ENCODE measurements at places on chromosomes 5 and 9.

DNA sequence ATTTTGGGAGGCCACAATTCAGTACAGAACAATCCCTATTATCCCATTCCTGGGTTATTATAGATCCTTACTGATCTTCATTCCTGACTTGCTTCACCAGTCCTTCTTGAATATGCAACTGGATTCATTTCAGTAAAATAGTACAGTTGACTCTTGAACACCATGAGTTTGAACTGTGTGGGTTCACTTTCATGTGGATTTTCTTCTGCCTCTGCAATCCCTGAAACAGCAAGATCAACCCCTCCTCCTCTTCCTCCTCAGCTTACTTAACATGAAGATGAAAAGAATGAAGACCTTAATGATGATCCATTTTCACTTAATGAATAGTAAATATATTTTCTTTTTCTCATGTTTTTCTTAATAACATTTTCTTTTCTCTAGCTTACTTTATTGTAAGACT lies 8.3 kb upstream of the PDE8B start:
- DNase-seq: no peak

DNA sequence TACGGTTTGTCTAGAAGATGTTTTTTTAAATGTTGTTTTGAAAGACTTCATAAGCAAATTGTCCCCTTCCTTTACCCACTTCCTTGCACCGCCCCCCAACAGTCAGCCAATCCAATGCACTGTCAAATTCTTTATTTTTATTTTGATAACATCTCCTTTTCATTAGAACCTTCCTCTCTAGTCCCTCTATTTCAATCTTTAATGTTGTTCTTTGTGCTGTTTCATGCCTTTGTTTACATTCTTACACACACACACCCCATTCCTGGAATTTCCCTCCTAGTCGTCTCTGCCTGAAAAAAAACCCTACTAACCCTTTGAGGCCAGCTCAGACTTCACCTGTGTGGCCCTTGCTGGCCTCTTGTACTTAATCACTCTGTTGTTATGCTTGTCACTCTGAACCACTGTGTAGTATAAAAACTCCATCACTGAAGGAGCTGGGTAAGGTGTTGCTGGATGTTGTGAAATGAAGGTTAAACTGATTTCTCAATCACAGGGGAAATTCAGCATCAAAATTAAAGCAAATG lies 133.4 kb downstream of the UGCG start:
- DNase-seq: no peak

- DNase-seq: peak; percentile 89
Observed at GRCh38 chr9:127897193-127897692, 2.2 kb downstream of the ST6GALNAC6 start.

DNA sequence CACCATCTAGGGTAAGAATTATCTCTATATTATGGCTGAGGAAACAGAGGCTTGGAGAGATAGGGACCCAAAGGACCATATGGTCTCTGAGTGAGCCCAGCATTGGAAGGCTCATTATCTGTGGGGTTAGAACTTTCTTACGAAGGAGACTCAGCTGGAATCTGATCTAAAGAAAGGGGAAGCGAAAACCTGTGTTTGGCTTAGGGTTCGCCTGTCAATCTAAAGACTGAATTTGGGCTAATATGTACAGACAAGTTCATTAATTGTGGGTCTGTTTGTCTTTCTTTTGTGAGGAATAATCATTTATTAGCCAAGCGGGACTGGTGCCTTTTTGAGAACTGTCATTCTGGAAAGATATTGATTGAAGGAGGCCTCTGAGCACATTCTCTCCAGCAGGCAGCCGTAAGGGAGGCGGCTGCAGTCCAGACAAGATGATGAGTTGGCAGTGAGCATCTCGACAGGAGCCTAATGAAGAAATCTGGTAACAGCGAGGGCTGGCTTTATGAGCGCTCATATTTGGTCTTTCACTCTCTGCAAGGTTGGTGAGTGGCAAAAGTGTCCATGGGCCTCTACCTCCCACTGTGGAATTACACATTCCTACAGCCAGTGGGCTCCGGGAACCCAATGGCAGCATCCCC lies 104.2 kb upstream of the GPR151 start:
- peak; percentile 18 for DNase-seq

DNA sequence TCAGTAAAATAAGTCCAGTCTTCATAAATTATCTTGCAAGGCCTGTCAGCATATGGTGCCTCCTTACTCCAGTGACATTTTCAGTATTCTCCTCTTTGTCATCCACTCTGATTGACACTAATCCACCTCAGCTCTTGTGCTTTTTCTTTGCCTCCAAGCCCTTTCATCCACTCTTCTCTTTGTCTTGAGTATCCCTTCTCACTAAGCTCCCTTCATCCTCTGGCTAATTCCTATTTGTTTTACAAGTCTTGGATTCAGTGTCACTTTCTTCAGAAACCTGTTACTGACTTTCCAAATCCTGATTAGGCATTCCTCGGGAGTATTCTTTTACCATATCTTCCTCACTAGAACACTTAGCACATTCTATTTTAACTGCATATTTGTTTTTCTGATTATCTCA lies 100.6 kb upstream of the VCAN start:
- no peak for DNase-seq

- DNase-seq: no peak
Observed at GRCh38 chr9:88716596-88717290, 181.8 kb downstream of the NXNL2 start.

- no peak for DNase-seq
Observed at GRCh38 chr9:37880916-37881479, 22.9 kb downstream of the SLC25A51 start.

GRCh38 chr5:139854029-139854605 lies 58.5 kb downstream of the PSD2 start:
- DNase-seq: no peak

DNA sequence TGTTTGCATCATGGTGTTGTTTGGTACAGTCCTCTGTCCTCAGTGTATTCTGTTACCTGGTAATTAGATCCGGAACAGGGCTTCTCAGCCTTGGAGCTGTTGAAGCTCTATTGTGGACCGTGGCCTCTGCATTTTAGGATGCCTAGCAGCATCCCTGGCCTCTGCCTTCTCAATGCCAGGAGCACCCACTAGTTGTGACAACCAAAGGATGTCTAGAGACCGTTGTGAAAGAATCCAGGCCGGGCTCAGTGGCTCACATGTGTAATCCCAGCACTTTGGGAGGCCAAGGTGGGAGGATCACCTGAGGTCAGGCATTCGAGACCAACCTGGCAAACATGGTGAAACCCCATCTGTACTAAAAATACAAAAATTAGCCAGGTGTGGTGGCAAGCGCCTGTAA lies 159.6 kb downstream of the CACNA1B start:
- DNase-seq: no peak

DNA sequence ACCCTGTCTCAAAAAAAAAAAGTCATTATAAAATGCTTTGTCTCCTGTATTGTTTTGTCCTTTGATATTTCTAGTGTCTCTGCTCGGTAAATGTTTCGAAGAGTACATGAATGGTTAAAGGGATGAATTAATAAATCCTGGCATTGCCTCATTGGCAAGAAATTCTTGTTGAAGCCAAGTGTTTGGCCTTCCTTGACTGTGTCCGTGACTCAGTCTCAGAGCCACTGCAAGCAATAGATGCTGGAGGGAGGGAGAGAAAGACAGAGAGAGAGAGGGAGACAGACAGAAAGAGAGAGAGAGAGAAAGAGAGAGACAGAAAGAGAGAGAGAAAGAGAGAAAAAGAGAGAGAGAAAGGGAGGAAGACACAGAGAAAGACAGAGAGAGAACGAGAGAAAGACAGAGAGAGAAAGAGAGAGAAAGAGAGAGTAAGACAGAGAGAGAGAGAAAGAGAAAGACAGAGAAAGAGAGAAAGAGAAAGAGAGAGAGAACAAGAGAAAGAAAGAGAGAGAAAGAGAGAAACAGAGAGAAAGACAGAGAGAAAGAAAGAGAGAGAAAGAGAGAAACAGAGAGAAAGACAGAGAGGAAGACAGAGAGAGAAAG lies 72.5 kb upstream of the RXRA start:
- DNase-seq: no peak

DNA sequence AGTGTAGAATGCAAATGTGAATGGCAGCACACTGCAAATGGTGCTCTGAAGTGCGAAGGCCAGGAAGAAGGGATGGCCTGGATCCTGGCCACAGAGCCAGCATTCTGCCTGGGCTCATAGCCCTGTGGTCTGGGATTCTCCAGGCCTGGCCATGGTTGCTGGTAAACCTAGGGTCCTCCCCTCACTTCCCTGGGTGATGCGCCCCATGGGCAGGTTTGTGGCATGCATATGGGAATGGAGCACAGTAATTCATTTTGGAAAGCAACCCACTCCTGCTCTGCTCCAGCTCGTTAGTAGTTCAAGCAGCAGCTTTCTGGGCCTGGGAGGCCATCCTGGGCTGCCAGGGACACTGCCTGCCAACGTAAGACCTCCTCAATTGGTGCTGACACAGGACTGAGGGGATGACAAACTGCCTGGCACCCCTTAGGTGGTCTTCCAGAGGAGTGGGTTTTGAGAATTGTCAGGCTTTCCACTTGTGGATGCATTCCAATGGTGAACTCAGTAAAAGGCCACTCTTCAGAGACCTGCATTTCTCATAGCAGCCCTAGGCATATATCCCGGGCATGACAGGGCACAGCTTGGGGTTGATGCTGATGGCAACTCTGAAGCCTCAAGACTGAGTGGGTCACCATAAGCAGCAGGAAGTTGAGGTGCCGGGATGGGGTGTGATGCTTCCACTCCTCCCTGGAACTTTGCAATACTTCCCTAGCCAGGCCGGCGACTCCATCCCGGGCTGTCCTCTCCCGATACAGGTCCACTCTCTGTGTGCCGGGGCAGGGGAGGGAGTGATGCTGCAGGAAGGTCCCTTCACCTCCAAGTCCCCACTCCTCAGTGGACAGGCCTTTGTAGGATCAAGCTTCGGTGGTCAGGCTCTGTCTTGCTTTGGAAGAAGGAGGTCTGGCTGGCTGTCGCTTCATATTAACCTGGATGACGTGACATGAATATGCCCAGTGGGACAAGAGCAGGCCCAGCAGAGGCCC lies 1.2 kb upstream of the SLC25A48 start:
- no peak for DNase-seq

- DNase-seq: no peak
Observed at GRCh38 chr9:118674942-118675341, 694.3 kb downstream of the BRINP1 start.

GRCh38 chr5:122351416-122352157 lies 39.5 kb downstream of the SNCAIP start:
- DNase-seq: no peak

- no peak for DNase-seq
Observed at GRCh38 chr9:29211580-29212396, 1638.5 kb upstream of the C9orf72 start.

GRCh38 chr9:136539427-136540421 lies 6.1 kb downstream of the NOTCH1 start:
- peak; percentile 92 for DNase-seq

DNA sequence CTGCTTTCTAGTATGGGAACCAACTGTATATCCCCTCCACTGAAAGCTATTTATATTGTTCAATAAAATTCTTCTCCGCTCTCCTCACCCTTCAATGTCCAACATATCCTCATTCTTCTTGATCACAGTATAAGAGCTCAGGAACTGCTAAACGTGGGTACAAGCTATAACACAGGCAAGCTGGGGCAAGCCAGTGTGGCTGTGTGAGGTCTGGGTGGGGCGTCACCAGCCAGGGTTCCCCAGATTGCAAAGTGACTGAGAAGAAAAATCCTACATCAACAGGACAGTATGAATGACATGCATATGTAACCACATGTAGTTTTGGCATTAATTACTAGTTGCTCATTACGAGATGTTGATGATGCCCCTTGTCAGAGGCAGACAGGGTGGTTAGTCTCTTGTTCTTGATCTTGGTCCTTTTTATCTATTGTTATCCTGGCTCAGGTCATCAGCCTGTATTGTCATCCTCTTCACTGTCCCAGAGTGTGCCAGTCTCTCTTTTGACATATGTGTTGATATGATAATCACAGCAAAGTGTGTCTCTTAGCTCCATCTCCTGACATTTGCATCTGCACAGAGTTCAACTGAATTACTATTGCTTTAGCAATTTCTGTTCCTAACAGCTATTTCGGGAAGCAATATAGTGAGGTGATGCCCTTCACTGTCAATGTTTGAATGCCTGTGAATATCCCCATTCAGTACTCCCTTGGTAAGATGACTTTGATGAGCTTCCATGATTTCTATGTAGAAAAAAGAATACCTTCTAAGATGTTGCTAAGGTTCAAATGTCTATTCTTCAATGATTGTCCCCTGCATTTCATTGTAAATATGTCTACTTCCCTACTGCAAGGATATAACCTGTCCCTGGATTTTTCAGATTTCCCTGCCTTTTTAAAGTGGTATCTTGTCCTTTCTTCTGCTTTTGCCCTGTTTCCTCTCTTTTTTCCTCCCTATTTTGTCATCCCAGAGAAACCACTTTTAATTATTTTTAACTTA lies 140.3 kb downstream of the MAT2B start:
- no peak for DNase-seq

- DNase-seq: no peak
Observed at GRCh38 chr5:173229966-173230689, 4.9 kb downstream of the NKX2-5 start.

- no peak for DNase-seq
Observed at GRCh38 chr5:9878206-9878605, 248.1 kb upstream of the TAS2R1 start.

DNA sequence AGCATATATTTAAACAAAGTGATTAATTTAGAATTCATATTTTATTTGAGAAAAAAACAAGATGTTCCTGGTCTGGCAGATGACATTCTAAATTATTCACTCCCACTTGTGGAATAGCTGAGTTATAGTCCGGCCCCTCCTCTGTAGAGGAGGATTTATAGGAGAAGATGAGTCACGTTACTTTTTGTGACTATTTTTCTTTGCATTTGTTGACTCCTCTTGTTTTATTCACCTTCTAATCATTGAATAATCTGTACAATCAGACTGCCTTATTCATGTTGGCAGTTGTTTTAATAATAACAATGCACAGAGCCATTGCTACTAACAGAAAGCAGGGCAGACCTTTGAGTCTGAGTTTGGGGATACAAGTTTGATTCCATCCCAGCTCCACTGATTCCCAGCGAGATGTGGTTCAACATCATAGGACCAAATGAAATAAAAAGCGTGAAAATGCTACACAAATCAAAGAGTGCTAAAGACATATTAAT lies 23.2 kb downstream of the DOCK8 start:
- no peak for DNase-seq

DNA sequence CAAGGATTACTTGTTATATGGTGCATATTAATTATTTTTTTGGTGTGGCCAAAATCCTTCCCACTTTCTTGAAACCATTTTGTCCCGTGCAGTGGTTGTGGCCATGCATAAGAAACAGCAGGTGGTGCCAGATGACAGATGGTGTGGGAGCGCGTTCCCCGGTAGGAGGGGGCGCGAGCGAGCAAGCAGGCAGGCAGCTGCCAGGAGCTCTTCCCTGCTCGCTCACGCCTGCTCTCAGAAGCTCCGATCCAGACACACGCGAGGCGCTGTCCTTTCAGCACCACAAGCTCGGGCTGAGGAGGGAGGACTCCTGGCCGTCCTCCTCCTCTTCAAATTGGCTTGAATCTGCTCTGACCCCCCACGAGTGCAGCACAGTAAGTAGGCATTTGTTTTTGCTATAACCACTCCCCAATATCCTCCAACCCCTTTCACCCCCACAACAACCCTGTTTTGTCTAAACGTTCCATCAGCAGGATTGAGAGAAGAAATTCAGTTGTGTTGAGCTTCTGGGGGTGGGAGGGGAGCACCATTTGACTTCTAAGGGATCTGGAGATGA lies at the start of gene NSG2:
TSS of gene NSG2 (plus strand) at position 237 of the 556 bp plus-strand sequence. CDS start 1,050 bp downstream, outside the sequence.
- DNase-seq: peak; percentile 73

All from MV-4-11 (cell line).